Amniotic epithelial cell (primary cell): ENCODE measurements at places on chromosomes 6 and 20.

- DNase-seq, result peak; percentile 71
Measured at GRCh38 chr6:158850807-158851115, 31.6 kb upstream of the EZR start.

- no peak for DNase-seq
Measured at GRCh38 chr20:57568088-57568896, 7.4 kb downstream of the PCK1 start.

- DNase-seq, result peak; percentile 68
Measured at GRCh38 chr6:144008120-144008811, at the start of gene PLAGL1. Gene PLAGL1, minus strand, starts transcription at chr6:144008259. Its CDS starts 60,123 bp downstream, at chr6:143948136.

DNA sequence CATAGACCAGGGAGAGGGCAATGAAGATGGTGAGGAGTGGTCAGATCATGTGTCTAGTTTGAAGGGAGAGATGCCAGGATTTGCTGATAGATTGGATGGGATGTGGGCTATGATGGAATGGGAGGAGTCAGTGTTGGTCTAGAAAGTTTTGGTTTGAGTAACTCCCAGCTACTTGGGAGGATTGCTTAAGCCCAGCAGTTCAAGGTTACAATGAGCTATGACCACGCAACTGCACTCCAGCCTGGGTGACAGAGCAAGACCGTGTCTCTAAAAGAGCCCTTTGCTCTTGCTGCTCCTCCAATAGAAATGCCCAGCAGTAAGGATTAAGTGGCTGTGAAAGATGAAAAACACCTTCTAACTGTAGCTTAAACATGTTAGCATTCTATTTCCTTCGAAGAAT, 18.2 kb upstream of the LAMP5 start:
- no peak for DNase-seq

DNA sequence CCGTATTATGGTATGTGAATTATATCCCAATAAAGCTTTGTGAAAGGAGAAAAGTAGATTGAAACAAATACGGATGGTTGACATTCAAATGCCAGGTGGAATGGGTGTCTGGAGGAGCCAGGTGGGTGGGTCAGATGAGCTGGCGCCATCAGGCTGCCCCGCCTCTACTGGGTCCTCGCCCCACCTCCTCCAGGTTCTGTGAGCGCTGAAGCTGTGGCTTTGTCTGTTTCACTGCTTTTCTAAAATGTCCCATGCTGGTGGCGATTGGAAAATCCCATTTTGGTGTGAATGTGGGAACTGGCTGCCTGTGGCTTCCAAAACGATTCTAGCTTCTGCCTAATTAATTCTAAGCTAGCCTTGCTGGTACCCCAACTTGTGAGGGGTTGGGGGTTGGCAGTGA, 16.5 kb downstream of the DUSP22 start:
- no peak for DNase-seq
